ENCODE measurements at places on chromosomes 3 and 15.

DNA sequence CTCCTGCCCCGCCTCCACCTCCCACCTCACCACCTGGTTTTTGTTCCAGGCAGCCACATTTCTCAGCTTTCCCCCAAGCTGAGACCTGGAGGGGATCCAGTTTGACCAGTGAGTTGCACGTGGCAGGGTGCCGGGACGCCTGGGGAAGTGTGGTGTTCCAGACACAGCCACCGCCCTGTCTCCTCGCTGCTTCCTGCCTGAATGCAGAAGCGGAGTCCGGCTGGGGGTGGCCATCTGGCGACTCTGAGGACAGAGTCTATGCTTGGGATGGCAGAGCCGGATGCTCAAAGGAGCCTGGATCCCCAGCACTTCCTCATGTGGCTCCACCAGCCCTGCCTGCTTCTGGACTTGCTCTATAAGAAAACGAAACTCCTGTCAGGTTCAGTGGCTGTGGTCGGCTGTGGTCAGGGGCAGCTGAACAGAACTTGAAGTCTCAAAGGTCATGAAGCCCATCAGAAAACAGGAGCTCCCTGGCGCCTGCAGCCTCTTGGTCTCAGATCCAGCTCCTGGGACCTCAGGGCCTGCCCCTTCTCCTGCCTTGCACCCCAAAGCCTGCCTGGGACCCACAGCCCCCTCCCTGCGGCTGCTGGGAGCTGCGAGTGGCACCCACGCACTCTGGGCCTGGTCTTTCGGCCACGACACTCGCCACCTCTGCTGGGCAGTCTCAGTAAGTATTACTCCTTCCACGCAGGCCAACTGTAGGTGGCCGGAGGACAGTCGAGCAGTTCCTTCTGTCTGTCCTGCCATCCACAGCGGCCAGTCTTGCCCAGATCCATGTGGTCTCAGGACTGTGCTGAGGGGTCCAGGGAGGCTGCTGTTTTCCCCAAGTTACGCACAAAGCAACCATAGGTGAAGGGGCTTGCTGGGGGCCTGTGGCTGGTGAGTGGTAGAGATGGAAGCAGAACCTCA, 112.8 kb upstream of the MEF2A start:
- DNase-seq, result no peak

DNA sequence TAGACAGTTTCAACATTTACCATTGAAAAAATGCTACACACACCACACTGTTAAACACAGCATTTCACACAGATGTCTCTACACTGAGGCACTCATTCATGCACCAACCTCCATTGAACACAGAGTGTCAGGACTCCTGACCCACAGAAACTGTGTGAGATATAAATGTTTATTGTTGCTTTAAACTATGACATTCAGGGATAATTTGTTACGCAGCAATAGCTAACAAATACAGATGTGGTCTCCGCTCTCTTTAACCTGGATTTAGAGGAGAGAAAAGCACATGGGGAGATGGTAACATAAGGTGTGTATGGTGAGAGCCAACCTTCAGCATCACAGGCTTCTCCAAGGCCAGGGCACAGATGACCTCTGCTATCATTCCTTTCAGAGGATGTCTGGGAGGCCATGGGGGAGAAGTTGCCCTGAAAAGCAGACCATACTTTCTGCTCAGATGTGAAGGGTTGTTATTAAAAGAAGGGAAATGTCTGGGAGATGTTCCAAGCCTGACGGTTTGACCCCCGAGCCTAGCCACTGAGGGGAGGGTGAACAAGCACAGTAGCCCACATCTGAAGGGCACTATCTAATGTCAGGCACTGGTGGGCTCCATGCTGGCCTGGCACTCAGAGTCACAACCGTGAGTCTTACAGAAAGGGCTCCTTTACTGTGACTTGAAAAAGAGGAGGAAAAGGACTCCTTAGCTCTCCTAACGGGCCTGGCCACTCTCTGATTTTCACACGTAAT, 284.5 kb upstream of the TLE3 start:
- DNase-seq, result no peak

- no peak for DNase-seq
These were observed 109.1 kb upstream of the TNFAIP8L3 start for GRCh38 chr15:51203797-51204196.

- no peak for DNase-seq
These were observed 268.4 kb downstream of the IGSF11 start for GRCh38 chr3:118766306-118766669.

GRCh38 chr3:127794972-127795371, 27.3 kb downstream of the MGLL start:
- no peak for DNase-seq

GRCh38 chr15:74376226-74376625, 8.8 kb upstream of the CYP11A1 start:
- no peak for DNase-seq

- DNase-seq, result no peak
These were observed 216.1 kb downstream of the WNT5A start for GRCh38 chr3:55270976-55271375.

DNA sequence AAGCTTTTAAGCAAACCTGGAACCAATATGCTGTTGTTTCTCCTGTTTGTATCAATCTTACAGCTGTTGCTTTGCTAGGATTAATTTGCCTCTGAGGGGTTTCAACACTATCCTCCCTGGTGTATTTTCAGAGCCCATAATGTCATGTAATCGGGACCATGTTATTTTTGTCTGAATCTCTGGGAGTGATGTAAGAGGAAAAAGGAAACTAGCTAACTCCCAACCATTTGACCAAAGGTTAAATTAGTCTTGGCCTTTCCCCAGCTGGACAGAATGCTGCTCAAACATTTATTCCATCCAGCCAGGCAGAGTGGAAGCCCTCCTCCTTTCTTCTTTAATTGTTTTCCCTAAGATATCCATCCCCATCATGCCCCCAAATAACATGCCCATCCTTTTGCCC, 142.2 kb downstream of the ALDH1A2 start:
- DNase-seq, result no peak

GRCh38 chr3:142259359-142259758, 34.0 kb upstream of the GK5 start:
- DNase-seq, result no peak

DNA sequence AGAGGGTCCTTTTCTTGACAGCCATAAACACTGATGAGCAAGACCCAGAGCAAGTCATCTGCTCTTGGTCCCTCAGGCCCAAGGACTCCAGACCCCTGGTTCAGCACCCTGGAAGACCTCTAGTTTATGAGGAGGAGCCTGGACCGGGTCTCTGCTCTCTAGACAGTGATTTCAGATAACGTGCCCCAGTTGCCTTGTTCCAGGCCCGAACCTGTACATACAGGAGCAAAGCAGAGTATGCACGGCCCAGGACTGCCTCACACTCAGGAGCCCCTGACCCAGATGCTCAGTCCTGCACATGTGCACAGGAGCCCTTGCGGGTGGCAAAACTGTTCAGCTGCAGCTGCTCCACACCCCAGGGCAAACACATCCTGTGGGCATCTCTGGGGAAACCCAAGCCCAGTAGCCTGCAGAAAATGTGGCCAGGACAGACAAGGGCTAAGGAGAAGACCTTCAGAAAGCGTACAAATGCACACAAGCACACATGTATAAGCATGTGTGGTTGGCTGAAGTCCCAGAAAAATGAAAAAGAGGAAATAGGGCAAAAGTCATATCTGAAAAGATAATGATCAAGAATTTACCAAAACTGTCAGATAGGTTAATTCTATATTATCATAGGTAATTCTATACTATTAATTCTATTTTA, 59.9 kb upstream of the CORO2B start:
- peak; percentile 15 for DNase-seq

DNA sequence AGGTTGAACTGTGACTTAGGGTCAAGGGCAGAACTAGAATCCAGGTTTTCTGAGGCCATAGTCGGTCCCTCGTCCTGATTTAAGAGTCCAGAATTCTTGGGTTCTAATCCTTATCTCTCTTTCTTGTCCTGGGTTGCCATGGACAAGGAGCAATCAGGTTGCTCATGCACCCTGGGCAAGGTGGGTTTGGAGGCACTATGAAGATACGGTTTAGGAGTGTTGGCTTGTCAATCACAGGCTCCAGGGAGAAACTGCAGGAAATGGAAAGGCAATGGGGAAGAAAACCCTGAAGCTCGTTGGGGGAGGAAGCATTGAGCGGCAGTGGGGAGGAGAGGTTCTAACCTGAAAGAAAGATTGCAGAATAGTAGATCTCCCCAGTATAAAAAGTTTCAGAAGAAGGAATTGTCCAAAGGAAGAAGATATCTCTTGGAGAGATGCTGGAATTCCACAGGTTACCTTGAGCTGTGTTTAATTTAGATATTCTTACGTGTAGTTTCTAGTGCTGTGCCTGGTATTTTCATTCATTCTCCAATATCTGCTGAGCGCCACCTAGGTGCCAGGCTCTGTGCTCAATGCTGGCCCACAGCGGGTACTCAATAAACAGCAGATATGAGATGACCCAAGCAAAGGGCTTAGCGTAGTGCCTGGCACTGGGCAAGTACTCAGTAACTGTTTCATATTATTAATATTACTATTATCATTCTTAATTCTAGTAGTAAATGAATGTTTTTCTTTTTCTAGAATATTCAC, 2.0 kb downstream of the ACAN start:
- no peak for DNase-seq

GRCh38 chr3:79310016-79310415, 457.8 kb downstream of the ROBO1 start:
- no peak for DNase-seq

DNA sequence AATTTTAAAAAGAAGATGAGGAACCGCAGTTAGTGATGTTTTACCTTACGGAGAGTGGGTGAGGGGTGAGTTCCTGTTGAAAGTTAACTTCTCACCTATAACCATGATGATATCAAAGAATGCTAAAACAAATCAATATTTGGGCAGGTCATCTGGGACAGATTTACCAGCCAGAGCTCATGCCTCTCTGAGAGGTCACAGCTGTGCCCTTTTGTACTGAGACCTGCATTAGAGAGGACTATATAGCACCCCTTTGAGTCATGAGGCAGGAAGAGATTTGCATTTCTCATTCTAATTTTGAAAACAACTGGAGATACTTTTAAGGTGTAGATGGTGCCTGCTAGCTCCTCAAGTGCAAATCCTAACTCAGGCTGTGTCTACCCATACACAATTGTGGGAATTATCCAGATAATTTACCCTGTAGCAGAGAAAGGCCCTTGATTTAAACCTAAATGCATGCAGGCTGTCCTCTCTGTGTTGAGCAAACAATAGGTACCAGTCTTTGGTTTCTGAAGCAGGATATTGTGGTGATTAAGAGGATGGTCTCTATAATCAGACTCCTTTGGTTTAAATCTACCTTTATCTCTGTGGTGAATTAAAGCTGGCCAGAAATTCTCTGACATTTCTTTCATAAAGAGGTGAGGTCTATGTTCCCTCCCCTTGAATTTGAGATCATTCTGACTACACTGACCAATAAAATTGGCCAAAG, 5.8 kb upstream of the TM4SF4 start:
- no peak for DNase-seq

DNA sequence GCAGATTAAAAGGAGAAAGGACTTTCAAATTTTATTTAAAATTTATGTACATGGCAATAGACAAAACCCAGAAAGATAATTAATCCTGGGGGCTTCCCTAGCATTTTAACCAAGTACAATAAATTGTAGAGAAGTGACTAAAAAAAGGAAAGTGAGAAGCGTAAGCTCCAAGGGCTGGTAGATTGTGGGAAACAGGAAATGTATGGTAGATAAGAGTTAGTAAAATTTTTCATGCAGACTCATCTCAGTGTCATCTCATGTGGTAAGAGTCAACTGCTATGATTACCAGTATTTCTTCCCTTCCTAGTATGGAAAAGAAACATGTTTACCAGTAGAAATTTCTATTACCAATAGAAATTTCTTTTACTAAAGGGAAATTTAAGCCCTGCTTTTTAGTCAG, 464.3 kb upstream of the AGTR1 start:
- DNase-seq, result no peak

GRCh38 chr15:36232491-36232890, 346.9 kb upstream of the CDIN1 start:
- no peak for DNase-seq

GRCh38 chr15:69508659-69509058, 56.0 kb downstream of the RPLP1 start:
- no peak for DNase-seq

DNA sequence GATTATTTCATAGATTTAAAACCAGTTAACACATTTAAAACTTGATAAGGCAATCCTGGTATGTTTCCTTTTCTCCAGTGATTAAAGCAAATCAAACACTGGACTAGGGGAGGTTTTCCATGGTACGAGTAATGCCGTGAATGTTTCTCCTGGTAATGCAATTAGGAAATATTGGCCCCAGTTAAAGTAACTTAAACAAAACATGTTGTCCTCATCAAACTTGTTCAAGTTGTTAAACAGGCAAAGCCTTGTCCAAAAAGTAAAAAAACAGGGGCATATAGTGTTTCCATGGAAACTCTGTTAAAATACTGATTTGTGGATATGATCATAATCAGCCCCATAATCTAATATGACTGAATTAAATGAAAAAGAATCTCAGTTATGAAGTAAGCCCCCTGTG, 13.1 kb upstream of the LRTM1 start:
- no peak for DNase-seq

- peak; percentile 6 for DNase-seq
These were observed 124.3 kb downstream of the LRIG1 start for GRCh38 chr3:66376568-66376967.

DNA sequence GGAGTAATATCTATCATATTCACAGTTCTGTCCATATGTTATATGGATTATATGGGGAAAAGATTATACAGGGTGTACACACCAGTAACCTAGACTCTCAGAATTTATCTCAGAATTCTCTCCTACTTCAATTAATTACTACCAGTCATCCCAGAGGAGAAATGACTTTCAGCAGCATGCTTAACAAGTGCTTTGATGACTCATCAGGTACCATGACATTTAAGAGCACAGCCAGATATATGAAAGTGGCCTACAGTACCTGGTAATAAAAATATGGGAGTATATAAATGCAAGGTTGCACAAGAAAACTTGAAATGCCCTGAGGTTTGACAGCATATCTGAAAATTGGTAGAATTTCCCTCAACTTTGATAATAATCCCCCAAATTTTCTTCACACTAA, 1273.0 kb downstream of the OTOL1 start:
- DNase-seq, result no peak

- no peak for DNase-seq
These were observed 73.2 kb upstream of the UBP1 start for GRCh38 chr3:33513262-33513863.

GRCh38 chr3:104032283-104032682, 1334.4 kb upstream of the ALCAM start:
- no peak for DNase-seq

DNA sequence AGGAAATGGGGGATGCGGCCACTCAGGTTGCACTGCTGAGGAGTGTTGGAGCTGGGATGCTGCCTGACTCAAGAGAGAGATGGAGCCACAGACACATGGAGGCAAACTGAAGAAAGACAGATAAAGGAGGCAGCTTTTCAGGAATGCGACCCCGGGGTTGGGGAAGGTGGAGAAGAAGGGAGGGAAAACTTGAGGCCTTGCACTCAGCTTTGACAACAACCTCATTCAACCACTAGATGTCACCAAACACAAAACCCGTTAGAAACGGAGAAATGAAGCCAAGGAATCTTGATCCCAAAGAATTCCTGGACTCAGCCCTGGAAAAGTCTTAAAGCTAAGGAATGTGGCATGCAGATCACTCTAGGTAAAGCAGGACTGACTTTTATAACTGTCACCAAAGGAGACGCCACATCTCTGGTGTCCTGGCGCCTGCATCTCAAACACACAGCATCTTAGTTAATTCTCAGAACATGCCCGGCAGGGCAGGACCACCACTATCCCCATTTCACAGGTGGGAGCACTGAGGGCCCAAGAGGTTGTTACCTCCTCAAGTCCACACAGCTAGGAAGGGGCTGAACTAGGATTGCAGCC, 59.6 kb upstream of the LMCD1 start:
- DNase-seq, result peak; percentile 89

GRCh38 chr3:42024591-42025351, 62.9 kb upstream of the ULK4 start:
- peak; percentile 5 for DNase-seq
